ENCODE measurements at places on chromosomes 12 and 14.

GRCh38 chr12:106271575-106272505 lies 24.0 kb upstream of the CKAP4 start:
- DNase-seq, result no peak

GRCh38 chr12:48105321-48105866 lies 485 bp downstream of the SENP1 start:
- peak; percentile 62 for DNase-seq

GRCh38 chr12:122840580-122841513 lies 5.6 kb downstream of the HIP1R start:
- DNase-seq, result peak; percentile 41

DNA sequence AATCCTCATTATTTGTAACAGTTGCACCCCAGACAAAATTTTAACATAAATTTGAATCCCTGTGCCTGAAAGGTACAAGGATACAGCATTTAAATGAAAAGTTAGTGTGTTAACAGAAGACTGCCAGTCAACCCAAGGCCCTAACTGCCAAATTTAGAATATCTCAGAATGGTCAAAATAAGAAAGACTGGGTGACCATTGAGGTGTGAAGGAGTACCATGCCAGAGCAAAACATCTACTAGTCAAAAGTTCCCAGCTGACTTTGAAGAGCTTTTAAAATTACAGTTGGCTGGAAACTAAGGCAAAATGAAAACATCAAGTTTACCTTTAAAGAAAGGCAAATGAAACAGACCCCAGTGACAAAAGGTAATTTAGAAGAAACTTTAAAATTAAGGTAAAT lies 18.4 kb downstream of the SAV1 start:
- DNase-seq, result no peak

GRCh38 chr12:27094726-27095125 lies 12.3 kb upstream of the C12orf71 start:
- DNase-seq, result no peak

GRCh38 chr12:16685107-16685506 lies 79.1 kb upstream of the LMO3 start:
- DNase-seq, result peak; percentile 20

- no peak for DNase-seq
Observed at GRCh38 chr12:12022306-12022936, 48.3 kb upstream of the BCL2L14 start.

Measured in GM23248 (cell line).